Sciatic nerve (tissue), 2 donors: ENCODE measurements at places on chromosomes 2 and 18. TPM values are rescaled to one million over a fixed set of nuclear protein-coding genes. Genes with fewer than 3 reads are reported as not detected.

The SERPINB10 gene
- not detected for total RNA-seq

The ALPG gene
- not detected for total RNA-seq

DNA sequence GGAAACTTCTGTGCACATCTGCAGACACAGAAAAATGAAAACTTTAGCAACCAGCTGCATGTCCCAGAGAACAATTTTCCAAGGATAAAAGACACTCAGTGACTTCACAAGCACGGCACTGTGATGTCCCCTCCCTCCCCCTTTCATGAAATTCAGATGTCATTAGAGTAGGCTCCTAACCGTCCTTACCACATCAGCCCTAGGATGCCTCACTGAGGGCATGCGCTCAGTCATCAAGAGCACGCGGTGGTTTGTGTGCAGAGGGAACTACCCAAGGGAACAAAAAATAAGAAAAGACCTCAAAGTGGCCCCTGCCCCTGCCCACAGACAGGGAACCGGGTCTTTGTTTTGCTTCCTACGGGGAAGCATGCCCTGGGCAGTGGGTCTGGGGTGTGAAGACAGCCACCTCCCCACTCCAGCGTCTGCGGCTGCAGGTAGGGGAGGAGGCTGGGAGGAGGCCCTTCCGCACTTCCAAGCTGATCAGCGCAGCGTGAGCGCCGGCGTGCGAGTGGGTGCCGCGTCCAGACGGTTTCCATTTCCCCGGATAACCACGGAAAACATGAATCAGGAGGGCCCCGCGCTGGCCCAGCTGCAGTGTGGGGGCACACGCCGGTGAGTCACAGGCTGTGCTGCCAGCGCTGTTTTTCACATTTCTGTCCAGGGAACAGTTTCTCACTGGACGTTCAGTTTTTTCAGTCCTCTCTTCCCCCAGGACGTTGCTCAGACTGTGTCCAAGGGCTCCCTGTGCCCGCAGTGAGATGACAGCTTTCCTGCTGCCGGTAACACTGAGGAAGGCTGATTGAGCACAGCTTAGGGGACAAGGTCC lies 70.6 kb downstream of the COPS8 start:
- peak; percentile 73 for DNase-seq

DNA sequence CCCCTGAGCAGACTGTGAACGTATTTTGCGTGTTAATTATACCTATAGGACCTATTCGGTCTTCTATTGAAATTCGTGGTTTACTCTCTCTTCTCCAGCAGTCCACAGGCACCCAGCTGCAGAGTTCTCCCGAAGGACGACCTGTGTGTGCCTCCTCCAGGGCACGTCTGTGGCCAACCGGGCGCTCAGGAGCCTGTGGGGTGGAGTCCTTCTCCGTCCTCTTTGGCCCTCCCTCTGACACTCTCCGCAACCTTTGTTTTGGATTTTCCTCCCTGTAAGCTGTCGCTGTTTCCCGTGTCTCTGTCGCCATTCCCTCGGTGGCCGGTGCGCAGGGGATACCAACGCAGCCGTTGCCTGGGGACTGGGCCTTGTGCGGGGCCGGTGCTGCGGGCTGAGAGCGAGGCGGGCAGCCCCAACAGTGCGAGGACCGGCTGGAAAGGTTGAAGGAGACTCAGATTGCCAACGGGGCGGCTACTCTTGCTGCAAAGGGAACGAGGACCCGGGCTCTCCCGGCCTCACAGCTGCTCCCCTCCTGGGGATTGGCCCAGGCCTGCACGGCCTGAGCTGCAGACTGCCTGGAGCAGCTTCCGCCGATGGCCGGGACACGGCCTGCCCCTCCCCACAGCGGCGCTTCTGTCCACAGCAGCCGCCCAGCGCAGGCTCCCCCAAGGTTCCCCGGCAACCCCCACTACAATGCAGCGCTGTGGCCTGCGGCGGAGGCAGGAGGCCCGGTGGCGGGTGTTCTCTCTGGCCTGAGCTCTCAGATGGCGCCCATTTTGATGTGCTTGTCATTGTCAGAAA lies 221.0 kb downstream of the MTX2 start:
- peak; percentile 68 for DNase-seq

DNA sequence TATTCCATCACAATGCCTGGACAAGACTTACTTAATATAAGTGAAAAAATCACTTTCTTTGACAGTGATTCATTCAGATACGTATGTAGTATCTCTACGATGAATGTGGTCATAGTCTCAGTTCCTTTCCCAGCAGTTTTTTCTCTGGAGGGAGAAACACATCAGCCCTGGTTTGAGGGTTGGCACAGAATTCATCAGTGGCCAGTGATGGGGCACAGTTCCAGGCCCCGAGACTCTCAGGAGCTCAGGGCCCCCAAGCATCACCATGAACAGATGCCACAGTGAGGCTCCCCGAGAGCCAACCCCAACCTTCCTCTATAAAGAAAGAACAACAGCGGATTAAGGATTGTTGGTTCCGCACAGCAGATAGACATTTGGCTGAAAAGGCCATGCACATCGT lies 12.5 kb downstream of the PRKAG3 start:
- peak; percentile 21 for DNase-seq

GRCh38 chr2:224377751-224378700 lies 23.9 kb downstream of the FAM124B start:
- DNase-seq: no peak

GRCh38 chr2:216134958-216135541 lies 25.9 kb downstream of the XRCC5 start:
- DNase-seq: no peak

DNA sequence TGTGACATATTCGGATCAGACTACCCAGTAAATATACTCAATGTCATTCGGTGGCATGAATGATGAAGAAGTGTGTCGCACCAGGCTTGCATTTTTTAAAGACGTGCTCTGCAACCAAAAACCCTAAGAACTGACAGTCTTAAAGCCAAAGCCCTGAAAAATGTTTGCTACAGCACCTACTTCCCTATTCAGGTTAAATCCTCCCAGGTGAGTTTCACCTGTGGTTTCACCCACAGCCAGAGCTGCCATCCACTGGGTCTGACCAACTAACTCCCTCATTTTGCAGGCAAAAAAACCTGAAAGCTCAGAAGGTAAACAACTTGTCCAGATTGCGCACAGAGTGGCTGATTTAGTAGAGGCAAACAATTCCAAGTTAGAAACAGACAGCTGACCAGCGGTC lies 222.3 kb upstream of the MGAT5 start:
- DNase-seq: no peak
